ENCODE measurements at places on chromosomes 16 and 17. TPM values are rescaled to one million over a fixed set of nuclear protein-coding genes. Genes with fewer than 3 reads are reported as not detected.

DNA sequence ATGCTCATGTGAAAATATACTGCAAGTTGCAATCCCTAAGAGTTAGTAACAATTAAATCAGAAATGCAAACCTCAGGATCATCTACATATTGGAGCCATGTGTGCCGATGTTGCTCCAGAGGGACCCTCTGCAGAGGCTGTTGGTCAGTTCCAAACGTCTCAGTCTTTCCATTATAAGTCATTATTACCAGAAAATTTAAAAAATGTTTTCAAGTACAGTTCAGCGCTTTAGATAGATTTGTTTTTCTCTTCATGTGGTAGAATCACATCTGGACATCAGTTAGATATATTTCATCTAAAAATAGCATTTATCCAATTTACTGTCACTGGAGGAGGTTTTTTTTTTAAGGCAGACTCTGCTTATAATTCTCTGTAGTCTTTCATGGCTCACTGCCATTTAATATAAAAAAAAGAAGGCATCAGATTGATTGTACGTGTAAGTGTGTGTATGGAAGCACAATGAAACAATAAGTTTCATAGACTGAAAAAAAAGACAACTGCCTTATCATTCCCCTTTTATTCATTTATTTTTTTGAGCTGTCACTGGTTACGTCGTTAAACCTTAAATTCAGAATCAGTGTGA lies 46.1 kb upstream of the MARCHF10 start:
- no peak for DNase-seq

- no peak for DNase-seq
These were observed 204.1 kb upstream of the CIBAR2 start for GRCh38 chr16:85316321-85316919.

CDYL2 gene
- polyA plus RNA-seq, result 8.3 TPM

DNA sequence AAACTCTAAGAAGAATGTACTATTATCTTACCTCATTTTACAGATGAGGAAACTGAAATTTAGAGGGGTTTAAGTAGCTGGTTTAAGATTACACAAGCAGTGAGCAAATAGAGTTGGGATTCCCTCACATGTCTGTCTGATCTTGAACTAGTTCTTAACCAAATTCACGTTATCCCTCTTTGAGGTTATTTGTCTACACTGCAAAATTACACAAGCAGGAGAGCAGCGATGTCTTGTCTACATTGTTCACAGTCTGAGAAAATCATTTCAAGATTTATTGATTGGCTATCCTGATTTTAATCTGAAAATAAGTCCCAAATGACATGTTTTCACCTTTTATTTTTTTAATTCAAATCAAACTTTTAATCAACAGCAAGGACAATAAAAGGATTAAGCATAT lies 56.9 kb downstream of the SOX9 start:
- no peak for DNase-seq

KCNJ12 gene
- 4.5 TPM for polyA plus RNA-seq
